ENCODE measurements at places on chromosomes 12 and 14. TPM values are rescaled to one million over a fixed set of nuclear protein-coding genes. Genes with fewer than 3 reads are reported as not detected.

GRCh38 chr12:29216266-29216665 lies 67.2 kb downstream of the FAR2 start:
- DNase-seq: no peak

GRCh38 chr12:29164477-29165393 lies 15.7 kb downstream of the FAR2 start:
- no peak for DNase-seq

GRCh38 chr14:26598081-26598671 lies 343 bp upstream of the NOVA1 start:
- no peak for DNase-seq

- DNase-seq: no peak
Measured at GRCh38 chr12:10310926-10311720, 3.5 kb downstream of the KLRD1 start.

GRCh38 chr14:75279153-75279762 lies 630 bp downstream of the FOS start:
- peak; percentile 83 for DNase-seq

The KLHL33 gene
- total RNA-seq: 0.27 TPM
